Karpas-422 (cell line): ENCODE measurements at places on chromosomes 2 and 18. TPM values are rescaled to one million over a fixed set of nuclear protein-coding genes. Genes with fewer than 3 reads are reported as not detected.

- no peak overlapping the region for H3K27ac ChIP-seq
- H3K4me1 ChIP-seq: no peaks in the 10 kb centered on the region
- H3K36me3 ChIP-seq: no peaks in the 10 kb centered on the region
- DNase-seq: no peak
- no peaks in the 10 kb centered on the region for H3K27me3 ChIP-seq
Measured at GRCh38 chr2:147538821-147539220, 306.0 kb upstream of the ACVR2A start.

DNA sequence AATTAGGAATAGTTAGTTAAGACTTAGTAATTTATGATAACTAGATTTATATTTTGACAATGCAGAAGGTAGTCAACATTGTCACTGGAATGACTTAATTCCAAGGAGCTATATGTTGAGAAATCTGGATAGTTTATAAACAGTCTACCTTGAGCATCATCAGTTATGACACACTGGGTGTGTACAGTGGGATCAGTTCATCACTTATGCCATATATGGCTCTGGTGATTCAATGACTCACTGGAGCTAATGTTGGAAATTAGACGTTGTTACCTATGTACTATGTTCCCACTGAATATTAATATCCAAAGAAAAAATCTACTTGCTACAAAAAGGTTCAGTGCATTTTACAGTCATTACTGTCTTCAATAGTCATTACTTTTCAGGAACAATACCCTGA lies 34.0 kb upstream of the ITPRID2 start:
- H3K4me3 ChIP-seq: no peak overlapping the region
- DNase-seq: no peak
- H3K27ac ChIP-seq: no peak overlapping the region

- DNase-seq: no peak
- no peaks in the 10 kb centered on the region for H3K36me3 ChIP-seq
- H3K4me1 ChIP-seq: no peaks in the 10 kb centered on the region
Measured at GRCh38 chr2:2230433-2230817, 100.7 kb downstream of the MYT1L start.

CABYR gene
- not detected in 2 replicates for total RNA-seq

FAP gene
- not detected in 2 replicates for total RNA-seq

- H3K4me1 ChIP-seq: no peaks in the 10 kb centered on the region
- H3K27me3 ChIP-seq: no peaks in the 10 kb centered on the region
- H3K4me3 ChIP-seq: no peak overlapping the region
- no peaks in the 10 kb centered on the region for H3K36me3 ChIP-seq
- DNase-seq: no peak
Measured at GRCh38 chr2:44741507-44741906, 200.0 kb upstream of the SIX3 start.

DNA sequence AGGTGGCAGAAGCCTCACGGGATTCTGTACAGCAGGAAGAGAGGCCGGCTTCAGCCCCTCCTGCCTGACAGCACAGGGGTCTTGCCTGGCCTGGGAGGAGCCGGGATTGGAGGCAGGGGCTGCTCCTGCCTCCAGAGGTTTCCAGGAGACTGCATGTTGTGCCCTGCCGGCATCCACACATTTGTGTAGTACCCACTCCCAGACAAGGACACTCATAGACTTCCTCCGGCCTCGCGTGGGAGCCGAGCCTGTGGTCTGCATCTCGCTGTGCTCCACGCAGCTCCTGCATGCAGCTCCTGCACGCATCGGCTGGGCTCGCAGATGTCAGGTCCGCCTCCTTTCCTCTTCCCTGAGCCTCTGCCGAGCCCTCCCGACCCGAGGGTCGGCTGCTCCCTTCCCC lies 34.7 kb downstream of the TPO start:
- H3K4me1 ChIP-seq: no peaks in the 10 kb centered on the region
- H3K36me3 ChIP-seq: no peaks in the 10 kb centered on the region
- no peak overlapping the region for H3K27ac ChIP-seq
- no peaks in the 10 kb centered on the region for H3K27me3 ChIP-seq
- H3K4me3 ChIP-seq: no peak overlapping the region
- DNase-seq: no peak

DNA sequence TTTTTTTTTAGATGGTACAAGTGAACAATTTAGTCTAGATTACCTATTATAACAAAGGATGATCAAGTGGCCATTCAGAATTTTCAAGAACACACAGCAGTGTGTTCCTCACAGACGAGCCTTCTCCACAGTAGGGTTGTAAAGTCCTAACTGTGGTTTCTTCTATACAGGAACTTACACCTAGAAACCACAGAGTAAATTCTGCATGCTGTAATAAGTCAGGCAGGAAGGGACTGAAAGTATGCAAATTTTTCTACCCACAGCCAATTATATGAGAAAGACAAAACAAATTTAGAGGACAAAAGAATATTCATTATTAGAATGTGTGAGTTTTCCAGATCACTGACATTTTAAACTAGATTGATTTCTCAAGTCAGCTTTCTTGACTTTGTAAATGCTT lies 99.5 kb downstream of the RBMS1 start:
- no peaks in the 10 kb centered on the region for H3K36me3 ChIP-seq
- H3K27me3 ChIP-seq: no peaks in the 10 kb centered on the region
- peaks cover 8% of the 10 kb centered on the region for H3K4me1 ChIP-seq

- no peak for DNase-seq
- H3K27ac ChIP-seq: no peak overlapping the region
- peaks cover 10% of the 10 kb centered on the region for H3K4me1 ChIP-seq
- H3K27me3 ChIP-seq: no peaks in the 10 kb centered on the region
- no peak overlapping the region for H3K4me3 ChIP-seq
Measured at GRCh38 chr2:136141510-136142149, 23.7 kb upstream of the CXCR4 start.

- H3K27me3 ChIP-seq: no peaks in the 10 kb centered on the region
- H3K4me1 ChIP-seq: no peaks in the 10 kb centered on the region
- no peak for DNase-seq
- no peak overlapping the region for H3K4me3 ChIP-seq
Measured at GRCh38 chr18:25842665-25843064, 247.7 kb downstream of the SS18 start.

- no peaks in the 10 kb centered on the region for H3K36me3 ChIP-seq
- no peaks in the 10 kb centered on the region for H3K27me3 ChIP-seq
- no peak overlapping the region for H3K27ac ChIP-seq
- DNase-seq: no peak
- no peak overlapping the region for H3K4me3 ChIP-seq
Measured at GRCh38 chr2:18999198-18999597, 359.2 kb downstream of the OSR1 start.

DNA sequence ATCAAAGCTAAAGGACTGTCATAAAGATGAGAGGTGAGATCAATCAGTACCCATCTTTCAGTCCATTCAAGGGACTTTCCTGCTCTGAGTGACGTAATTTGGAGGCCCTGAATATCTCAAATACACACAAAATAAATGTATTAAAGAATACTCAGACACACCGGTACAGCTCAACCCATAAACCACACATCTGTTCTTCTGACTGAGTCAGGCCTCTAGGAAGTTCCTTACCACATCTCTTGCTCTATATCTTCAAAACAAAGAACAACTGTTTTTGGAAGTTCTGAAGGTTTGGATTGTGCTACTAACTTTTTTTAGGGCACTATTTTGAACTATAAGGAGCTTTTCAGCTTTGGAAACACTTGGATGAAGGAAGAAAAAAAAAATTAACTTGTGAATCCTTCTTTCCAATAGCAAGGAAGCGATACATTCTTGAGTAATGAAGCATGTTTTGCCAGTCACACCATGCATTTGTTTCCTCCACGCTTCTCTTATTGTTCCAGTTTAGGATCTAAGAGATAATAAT lies 866.5 kb upstream of the VRK2 start:
- H3K27ac ChIP-seq: no peak overlapping the region
- DNase-seq: no peak
- no peaks in the 10 kb centered on the region for H3K4me1 ChIP-seq

GRCh38 chr2:51613-52012 lies 5.3 kb upstream of the FAM110C start:
- no peak overlapping the region for H3K27ac ChIP-seq
- H3K4me3 ChIP-seq: no peak overlapping the region
- no peaks in the 10 kb centered on the region for H3K27me3 ChIP-seq
- H3K36me3 ChIP-seq: no peaks in the 10 kb centered on the region
- H3K4me1 ChIP-seq: no peaks in the 10 kb centered on the region

DNA sequence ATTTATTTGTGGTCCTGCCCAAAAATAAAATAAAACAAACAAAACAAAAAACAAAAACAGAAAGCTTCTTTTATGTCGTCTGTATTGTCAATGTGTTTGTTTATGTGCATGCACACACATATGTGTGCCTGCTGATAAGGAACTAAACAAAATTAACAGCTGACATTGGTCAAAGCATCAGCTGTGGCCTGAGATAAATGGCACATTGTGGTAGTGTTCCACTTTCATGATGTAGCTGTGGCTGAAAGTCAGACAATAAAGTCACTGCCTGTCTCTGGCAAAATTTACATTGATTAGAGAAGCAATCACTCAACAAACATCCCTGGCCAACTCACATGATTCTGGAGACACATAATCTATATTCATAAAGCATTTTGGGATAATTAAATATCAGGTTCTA lies 203.4 kb upstream of the PIK3C3 start:
- DNase-seq: no peak
- H3K27ac ChIP-seq: no peak overlapping the region
- H3K4me1 ChIP-seq: no peaks in the 10 kb centered on the region

DNA sequence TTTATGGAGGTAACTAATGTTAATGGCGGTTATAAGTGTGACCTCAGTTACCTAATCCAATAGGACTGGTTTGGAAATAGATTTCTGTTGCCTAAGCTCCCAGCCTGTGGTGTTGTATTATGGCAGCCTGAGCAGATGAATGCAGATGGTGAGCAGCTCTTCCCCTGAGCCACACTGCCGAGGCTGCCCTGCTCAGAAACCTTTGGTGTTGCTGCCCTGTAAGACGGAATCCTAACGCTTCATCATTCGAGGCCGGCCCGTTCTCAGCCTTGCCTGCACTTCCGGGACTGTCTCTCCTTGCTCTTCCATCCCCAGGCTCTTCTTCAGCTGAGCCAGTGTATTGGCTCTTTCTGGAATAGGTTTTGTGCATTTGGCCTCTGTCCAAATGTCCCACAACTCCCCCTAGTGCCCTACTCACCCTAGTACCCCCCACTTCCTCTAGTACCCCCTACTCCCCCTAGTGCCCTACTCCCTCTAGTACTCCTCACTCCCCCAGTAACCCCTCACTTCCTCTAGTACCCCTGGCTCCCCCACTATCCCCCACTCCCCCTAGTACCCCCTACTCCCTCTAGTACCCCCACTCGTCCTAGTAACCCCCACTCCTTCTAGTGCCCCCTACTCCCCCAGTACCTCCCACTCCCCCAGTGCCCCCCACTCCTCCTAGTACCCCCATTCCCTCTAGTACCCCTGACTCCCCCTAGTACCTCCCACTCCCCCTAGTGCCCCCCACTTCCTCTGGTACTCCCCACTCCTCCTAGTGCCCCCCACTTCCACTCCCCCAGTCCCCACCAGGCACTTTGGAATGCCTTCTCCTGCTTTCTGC lies 106.0 kb upstream of the TAF1B start:
- H3K4me1 ChIP-seq: no peaks in the 10 kb centered on the region
- no peak for DNase-seq
- no peak overlapping the region for H3K27ac ChIP-seq
- no peaks in the 10 kb centered on the region for H3K27me3 ChIP-seq
- no peaks in the 10 kb centered on the region for H3K36me3 ChIP-seq
- no peak overlapping the region for H3K4me3 ChIP-seq

RAB31 gene
- total RNA-seq: not detected in 2 replicates

GRCh38 chr2:132276571-132276981 lies 114.8 kb upstream of the ANKRD30BL start:
- no peaks in the 10 kb centered on the region for H3K36me3 ChIP-seq
- H3K4me3 ChIP-seq: no peak overlapping the region; the same call in 1 of the 2 replicates
- H3K4me1 ChIP-seq: peaks cover 25% of the 10 kb centered on the region
- peak; percentile 95 for DNase-seq
- H3K27me3 ChIP-seq: no peaks in the 10 kb centered on the region

DNA sequence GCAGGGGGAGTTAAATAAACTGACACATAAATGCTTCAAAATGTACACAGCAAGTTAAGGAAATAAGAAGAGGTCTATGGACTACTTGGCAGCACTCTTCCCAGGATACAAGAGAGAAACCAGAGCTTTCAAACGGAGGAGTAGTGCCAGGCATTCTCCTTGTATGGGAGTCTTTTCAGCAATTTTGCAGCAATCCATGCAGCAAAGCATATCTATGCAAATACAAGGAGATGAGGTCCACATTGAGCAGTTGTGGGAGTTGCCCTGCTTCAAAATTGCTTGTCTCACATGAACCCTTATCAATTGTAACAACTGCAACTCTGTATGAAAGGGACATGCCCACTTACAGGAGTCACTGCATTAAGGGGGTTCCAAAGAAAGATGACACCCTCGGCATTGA lies 37.8 kb downstream of the SCN9A start:
- no peak overlapping the region for H3K27ac ChIP-seq
- no peak for DNase-seq
- peaks cover 18% of the 10 kb centered on the region for H3K4me1 ChIP-seq
- H3K4me3 ChIP-seq: no peak overlapping the region
- H3K36me3 ChIP-seq: no peaks in the 10 kb centered on the region
- no peaks in the 10 kb centered on the region for H3K27me3 ChIP-seq

CLK1 gene
- 54.7 and 119 TPM in 2 replicates for total RNA-seq

DNA sequence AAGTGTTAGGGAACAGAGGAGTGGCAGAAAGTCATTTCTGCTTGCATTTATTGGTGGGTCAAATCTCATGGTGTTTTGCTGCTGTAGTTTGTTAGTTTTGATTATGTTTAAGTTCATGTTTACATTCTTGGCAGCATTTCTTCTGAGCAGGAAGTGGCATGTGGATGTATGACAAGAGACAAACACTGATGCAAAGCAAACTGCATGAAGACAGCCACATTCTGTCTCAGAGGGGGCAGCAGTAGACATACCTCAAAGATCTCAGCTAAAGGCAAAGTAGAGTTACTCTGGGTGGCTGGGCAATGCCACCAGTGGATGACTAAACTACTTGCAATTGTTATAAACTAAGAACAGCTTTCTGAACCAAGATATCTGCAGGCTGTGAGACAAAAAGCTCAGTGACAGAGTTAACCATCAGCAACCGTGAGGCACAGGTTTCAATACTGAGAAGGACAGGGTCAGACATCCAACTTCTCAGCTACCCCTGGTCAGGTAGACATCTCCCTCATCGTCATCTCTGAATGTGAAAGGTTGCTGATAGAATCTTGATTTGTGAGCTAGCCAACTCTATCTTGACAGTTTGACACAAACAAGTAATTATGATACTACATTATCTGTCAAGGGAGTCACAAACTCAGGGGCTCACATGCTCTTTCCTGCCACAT lies 16.4 kb downstream of the GALNT3 start:
- H3K36me3 ChIP-seq: no peaks in the 10 kb centered on the region
- no peak overlapping the region for H3K27ac ChIP-seq
- DNase-seq: no peak
- no peaks in the 10 kb centered on the region for H3K4me1 ChIP-seq
- H3K4me3 ChIP-seq: no peak overlapping the region
- H3K27me3 ChIP-seq: no peaks in the 10 kb centered on the region

AOX1 gene
- total RNA-seq: 0.37 TPM in 1 of 2 replicates, not detected in the other

SERPINB11 gene
- total RNA-seq: not detected in 2 replicates

DNA sequence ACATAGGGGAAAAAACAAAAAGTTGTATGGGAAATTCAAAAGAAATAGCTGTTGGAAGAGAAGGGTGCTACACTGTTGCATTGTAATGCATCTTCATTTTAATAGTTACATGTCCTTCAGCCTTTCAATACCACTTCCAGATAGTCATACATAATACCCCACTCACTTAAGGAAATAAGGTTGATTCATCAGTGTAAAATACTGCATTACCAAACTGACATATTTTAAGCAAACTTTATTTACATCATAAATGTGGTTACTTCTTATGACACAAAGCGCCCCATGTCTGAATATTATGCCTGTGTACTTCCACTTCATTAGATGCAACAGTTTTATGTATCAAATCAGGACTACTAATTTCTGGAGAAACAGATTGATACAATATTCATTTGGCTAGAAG lies 4.5 kb downstream of the RBMS1 start:
- H3K4me1 ChIP-seq: no peaks in the 10 kb centered on the region
- H3K36me3 ChIP-seq: no peaks in the 10 kb centered on the region
- H3K4me3 ChIP-seq: no peak overlapping the region
- no peak for DNase-seq
- H3K27ac ChIP-seq: no peak overlapping the region
